NCI-H1092 treated with DMSO at 0.1 percent for 48 hours (cell line): ENCODE measurements at places on chromosomes 2 and 18.

GRCh38 chr2:196957442-196957841 lies 30.9 kb upstream of the PGAP1 start:
- no peak for DNase-seq

DNA sequence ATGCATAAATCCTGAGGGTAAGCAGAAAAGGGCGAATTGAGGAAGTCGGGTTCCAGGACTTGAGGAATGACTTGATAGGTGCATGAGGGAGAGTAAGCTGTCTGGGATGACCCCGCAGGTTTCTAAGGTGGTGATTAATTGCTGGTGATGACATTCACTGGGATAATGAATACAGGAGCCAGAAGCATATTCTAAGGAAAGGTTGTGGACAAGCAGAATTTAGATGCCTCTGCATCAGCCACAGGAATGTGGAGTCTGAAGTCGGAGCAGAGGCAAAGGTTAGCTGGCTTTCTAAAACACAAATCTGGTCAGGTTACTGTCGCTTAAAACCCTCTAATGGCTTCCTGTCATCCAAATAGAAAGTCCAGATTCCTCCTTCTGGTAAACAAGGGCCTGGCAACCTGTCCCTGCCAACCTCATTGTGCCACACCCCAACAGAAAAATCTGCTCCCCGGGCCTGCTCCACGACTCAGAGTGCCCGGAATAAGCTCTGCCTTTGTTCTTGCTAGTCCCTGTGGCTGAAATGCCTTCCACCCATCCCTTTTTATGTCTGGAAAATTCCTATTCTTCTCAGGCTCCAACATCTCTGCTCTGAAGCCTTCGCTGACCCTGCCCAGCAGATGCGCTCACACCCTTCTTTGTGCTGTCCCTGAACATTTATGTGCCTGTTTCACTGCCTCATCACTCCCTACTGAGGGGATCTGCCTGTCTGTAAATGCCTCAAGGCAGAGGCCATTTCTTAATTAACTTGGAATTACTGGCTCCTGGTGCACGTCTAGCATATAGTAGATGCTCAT lies 11.3 kb upstream of the TMEM214 start:
- no peak for DNase-seq

DNA sequence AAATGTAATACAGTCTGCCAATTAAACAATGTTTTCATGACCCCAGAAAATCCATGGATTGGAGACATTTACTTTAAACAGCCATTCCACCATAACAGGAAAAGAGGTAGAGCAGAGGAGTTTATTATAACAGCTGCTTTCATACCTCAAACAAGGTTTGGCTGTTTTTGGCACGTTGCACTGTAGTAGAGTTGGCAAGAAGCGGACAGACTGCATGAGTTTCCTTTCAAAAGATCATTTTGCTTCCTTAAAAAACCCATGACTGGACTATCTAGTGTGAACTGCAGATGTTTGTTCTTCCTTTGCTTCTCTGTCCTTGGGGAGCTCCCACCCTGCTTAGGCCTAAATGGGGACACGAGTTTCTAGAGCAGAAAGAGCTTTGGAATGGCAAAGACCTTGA lies 108.5 kb upstream of the THOC1 start:
- DNase-seq, result no peak

- no peak for DNase-seq
These were observed 19.3 kb downstream of the FBLN7 start for GRCh38 chr2:112157472-112157871.

GRCh38 chr18:22175346-22175745 lies 6.0 kb downstream of the GATA6 start:
- DNase-seq, result no peak

- no peak for DNase-seq
These were observed 34.6 kb upstream of the RNF125 start for GRCh38 chr18:31983976-31984375.

DNA sequence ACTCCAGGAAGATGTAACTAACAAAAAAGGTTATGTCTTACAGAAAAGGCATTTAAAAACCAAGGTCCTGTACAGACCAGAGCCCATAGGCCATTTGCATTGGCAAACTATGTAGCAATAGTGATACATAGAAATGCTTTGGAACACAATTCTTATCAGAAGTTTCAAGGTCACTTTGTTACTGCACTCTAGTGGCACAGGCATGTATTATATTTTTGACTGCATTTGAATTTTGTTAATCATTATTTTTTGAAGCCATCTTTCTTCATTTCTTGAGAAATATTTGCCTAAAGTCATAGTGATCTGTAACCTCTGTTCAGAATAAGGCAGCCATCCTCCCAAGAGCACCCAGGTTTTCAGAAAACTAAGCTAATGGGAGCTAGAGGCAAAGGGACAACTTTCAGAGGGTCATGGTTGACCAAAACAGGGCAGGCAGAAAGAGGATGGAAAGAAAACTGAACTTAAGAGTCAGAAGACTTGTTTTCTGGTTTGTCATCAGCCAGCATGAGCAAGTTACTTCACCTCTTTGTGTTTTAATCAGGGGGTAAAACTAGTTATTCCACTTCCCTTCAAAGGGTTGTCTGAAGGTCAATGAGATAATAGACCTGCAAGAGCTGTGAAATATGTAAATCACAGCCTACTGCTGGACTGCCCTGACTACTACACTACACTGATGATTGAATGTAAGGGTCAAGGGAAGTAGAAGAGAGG lies 41.5 kb downstream of the SLC38A11 start:
- peak; percentile 27 for DNase-seq

DNA sequence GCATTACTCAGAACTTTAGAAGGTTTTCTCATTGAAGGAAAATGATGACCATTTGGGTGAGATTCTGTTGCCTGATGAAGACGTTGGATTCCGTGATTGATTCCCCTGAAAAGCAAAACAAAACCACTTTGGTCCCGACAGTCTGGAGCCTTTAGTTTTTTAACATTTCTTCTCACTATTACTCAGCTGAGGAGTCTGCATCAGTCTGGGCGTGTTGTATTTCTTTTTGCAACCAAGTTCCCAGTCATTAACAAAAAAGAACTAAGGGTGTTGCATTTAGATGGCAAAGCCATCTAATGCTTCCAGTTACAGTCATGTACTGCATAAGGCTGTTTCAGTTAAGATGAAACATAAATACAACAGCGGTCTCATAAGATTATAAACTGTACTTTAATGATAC lies 343.1 kb upstream of the CDH2 start:
- no peak for DNase-seq

DNA sequence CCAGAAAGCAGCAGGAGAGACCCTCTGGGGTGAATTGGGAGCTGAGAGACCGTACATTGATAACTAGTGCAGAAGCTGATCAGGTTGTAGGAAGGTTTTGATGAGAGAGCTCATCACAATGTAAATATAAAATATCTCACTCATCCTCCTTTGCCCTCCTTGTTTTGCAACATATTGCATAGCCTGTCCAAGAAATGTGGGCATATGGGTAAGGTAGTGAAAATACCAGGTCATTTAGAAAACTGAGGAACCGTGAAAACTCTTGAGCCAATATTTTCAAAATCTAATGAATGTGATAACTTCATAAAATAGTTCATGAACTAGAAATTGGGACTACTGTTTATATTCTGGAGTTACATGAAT lies 31.4 kb downstream of the C18orf54 start:
- DNase-seq, result no peak

DNA sequence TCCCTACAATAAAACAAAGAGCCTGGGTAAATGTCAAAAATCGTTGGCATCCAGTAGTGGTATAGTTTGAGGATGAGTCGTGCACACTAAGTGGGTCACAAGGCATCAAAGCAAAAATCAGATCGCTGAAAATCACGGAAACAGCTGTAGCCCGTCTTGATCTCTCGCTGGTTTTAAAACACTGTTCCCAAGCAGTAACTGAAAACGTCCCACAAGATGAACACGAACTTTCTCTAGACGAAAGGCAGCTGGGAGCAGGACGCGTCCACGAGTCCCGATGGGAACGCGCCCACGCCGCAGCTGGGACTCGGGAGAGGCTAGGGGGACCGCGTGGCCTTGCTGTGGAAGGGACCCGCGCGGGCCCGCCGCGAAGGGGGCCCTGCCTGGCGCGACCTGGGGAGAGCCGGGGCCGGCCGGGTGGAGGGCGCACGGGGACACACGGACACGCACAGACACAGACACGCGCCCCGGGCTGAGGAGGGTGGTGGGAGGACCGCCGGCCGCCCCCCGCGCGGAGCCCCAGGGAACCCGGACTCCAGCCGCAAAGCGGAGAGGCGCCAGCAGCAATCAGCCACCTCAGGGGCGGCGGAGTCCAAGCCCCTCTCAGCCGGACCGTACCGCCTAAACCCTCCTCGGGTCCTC lies 651 bp downstream of the STK17B start:
- peak; percentile 32 for DNase-seq

DNA sequence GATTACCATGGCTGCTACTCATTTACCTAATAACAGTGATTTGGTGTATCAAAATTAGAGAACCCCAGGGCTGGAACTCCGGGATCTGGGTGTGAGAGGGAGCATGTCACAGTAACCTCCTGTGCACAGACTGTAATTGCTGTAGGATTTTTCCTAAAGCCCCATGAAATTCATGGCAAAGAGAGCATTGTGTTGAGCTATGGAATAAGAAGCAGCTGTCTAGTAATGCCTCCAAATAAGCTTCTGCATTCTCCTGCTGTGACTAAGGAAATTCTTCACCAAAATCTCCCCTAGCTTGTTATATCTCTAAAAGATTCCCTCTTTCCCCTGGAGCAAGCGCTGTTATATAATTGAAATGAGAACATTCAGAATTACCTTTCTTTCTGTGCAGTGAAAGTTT lies 158.1 kb upstream of the SPATS2L start:
- no peak for DNase-seq

DNA sequence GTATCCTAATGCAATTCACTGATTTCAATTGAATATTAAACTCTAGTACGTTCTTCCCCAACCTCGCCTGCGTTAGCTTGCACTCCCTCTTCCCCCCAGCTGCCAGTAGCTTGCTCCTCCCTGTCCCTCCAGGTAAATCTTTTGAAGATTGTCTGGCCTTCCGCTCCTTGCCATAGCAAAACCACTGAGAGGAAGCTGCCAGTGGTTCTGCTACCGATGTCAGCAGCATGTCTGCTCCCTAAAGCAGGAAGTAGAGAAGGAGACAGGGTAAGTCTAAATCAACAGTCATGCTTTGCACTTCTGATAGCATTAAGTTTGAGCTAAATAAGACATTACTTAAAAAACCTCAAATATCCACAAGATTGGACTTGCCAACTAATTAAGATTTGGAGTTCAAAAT lies 89.1 kb downstream of the SCN2A start:
- DNase-seq, result no peak

DNA sequence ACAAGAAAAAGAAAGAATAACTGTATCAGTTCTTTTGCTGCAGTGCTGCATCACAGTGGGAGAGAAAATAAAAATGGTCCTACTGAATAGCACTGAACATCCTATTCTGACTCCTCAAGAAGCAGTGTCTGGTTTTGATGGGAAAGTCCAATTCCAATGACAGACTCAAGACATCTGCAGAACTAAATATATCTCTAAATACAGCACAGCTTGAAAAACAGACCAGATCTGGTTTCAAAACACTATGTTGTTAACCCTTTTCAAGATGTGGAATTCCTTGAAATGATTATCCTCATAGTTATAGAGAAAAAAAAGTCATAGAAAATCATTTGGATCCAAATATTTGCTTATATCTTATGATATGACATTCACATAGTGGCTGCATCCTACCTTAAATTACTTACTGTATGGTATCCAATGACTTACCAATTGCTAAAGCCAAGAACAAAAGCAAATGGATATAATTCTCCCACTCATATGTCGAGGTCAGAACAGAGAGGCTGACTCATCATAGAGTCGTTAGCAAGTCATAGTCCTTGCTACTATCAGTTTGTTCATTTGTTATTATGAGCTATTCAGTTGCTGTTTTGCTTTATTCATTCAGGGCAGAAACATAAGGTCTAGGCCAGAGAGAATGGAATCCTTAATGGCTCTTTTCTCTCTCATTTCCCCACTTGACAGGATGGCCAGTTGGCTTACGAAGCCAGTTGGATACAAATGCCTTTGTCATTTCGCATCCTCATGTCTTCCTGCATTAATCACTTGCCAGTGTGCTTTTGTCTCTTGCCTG lies 62.5 kb upstream of the ACVR2A start:
- no peak for DNase-seq

DNA sequence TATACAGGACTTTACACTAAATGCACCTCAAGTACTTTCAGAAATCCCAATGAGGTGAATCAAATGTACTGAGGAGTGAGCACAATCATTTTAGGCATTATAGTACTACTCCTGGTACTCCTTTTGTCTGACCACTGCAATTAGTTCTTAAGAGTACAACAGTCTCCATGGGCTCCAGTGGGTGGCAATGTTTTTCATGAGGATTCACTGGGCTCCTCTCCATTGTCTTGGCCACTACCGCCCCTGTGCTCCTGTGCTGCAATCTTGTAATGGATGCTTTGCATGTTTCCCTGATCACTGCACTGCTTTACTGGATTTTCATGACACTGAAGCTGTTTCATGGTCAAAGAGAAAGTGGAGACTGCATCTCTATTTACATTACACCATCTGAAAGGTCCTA lies 268.5 kb upstream of the ZSWIM2 start:
- no peak for DNase-seq

DNA sequence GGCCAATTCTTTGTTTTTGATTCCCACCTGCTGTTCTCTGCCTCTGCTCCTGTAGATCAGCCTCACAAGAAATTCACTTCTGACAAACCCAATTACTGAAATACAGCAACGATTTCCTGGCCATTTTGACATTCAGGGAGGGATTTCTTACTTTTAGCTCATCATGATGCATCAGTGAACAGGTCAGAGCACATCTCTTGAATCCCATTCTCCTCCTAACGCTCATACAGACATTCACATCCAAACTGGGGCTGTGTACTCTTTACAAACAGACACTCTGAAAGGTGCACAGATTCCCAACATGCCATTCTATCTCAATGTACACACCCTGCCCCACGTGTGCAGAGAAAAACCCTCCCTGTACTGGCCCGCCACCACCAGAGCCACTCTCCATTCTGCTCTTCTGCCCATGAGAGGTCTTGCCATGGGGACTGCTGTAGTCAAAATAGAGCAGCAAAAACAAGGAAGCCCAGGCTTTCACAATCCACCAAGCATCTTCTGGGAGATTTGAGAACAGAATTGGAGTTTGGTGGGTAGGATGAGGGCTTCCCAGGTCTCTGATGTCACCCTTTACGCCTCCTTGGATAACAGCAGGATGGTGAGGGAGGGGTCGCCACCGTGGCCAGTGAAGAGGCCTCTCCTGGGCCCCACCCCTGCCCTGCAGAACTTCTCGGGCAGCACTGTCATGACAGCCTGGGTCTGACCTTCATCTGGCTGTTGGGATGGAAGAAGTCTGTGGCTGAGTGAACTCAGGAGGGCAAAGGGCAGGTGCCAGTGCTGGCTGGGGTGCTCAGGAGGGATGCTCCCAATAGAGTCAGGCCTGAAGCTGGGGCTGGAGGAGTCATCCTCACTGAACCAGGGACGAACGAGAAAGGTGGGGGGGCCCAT lies 41.9 kb upstream of the ZFP36L2 start:
- no peak for DNase-seq

GRCh38 chr18:25453556-25454269 lies 101.7 kb upstream of the ZNF521 start:
- no peak for DNase-seq

- no peak for DNase-seq
These were observed 184.7 kb downstream of the EIPR1 start for GRCh38 chr2:3192920-3193319.

- DNase-seq, result no peak
These were observed 256.5 kb downstream of the MYCN start for GRCh38 chr2:16196687-16197503.

GRCh38 chr2:192029089-192029488 lies 165.6 kb downstream of the TMEFF2 start:
- no peak for DNase-seq

GRCh38 chr2:178112202-178113152 lies at the start of gene RBM45:
Gene RBM45 (plus strand): TSS chr2:178112437. CDS start chr2:178112547, 110 bp downstream.
- DNase-seq, result peak; percentile 85

GRCh38 chr2:50241282-50241681 lies 790.6 kb downstream of the NRXN1 start:
- DNase-seq, result no peak

- DNase-seq, result no peak
These were observed 710 bp upstream of the XRCC5 start for GRCh38 chr2:216108310-216108966.
